ENCODE measurements at places on chromosomes 5 and 9.

DNA sequence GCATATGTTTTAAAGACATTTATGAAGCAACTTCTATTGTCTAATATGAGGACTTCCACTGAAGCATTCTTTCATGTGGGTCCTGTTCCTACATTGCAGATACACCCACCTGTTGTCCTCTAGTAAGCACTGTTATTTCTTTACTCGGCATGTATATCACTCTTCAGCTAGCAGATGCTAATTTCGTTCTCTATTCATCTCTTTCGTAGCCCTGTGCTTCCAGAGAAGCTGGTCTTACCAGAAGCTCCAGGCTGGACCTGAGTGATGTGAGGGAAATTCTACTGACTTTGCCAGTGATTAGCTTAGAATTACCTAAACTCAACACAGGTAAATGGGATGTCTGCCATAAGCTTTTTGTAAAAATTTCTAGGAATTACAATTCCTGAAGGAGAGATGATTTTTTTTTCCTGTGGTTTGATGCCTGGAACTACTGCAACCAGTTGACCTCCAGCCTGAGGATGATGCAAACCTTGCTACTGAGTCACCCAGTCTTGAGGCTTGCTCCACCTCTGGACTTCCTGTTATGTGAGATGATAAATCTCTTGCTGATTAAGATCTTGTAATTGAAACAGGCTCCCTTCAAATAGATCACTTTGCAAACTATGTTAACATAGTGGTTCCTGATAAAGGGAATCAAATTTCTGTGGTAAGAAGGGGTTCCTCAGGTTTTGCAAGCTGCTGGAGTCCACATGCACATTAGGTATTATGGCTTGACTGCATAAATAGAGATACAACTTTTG, 52.2 kb upstream of the SPINK5 start:
- no peak for DNase-seq

GRCh38 chr9:108854641-108855528, 901 bp downstream of the ACTL7B start:
- DNase-seq = no peak

GRCh38 chr9:88820055-88820454, 171.2 kb upstream of the S1PR3 start:
- DNase-seq = no peak

- DNase-seq = no peak
Observed at GRCh38 chr5:10320793-10321192, 13.1 kb upstream of the CMBL start.

- DNase-seq = no peak
Observed at GRCh38 chr5:175683231-175683630, 25.4 kb downstream of the HRH2 start.

DNA sequence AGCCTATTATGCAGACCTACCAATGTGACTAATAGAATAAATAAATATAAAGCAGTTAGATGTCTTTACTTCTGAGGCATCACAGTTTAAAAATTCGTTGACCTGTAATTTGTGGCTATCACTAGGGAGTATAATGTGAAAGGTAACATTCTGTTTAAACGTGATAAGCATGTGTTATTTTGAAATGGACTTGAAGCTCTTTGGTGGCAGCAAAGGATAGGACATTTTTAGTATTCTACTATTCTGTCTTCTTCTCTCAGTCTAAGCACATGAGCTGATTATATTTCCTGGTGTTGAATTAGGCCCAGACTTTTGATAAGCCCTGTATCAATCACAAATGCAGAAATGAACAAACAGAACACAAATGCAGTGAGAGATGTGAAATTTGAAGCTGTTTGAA, 974.0 kb upstream of the CDH10 start:
- DNase-seq = no peak

GRCh38 chr9:131562032-131562959, 17.0 kb downstream of the PRRT1B start:
- DNase-seq = no peak

- DNase-seq = no peak
Observed at GRCh38 chr9:112761912-112762655, 11.5 kb downstream of the SNX30 start.

DNA sequence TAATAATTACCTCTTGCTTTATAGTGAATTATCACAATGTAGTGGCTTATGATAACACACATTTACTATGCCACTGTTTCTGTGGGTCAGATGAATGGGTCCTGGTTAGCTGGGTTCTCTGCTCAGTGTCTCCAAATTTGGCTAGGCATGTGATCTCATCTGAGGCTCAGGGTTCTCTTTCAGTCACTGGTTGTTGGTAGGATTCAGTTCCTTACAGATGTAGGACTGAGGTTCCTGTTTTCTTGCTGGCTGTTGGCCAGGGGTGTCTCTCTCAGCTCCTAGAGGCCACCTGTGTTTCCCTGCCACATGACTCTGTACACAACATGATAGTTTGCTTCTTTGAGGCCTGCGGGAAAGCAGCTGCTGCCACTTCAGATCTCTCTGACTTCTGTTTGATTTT, 7.1 kb downstream of the NFX1 start:
- no peak for DNase-seq

DNA sequence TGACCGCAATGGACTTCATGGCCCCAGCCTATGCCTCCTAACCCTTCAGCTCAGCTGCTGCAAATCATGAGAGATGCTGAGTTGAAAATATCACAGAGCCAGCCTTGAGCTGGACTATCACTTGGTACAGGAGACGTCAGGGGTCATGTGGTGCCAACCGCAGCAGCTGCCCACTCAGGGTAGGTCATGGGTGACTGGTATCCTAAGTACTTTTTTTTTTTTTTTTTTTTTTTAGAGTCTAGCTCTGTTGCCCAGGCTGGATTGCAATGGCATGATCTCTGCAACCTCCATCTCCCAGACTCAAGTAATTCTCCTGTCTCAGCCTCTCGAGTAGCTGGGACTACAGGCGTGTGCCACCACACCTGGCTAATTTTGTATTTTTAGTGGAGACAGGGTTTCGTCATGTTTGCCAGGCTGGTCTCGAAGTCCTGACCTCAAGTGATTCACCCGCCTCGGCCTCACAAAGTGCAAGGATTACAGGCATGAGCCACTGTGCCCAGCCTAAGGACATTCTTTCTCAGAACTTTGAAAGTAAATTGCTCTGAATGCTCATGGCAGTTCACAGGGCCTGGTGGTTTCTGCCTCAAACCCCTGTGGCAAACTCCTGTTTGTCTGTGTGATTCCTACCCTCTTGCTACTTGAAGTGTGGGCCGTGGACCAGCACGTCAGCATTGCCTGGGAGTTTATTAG, 21.3 kb downstream of the WWC1 start:
- no peak for DNase-seq

- no peak for DNase-seq
Observed at GRCh38 chr5:73280386-73280785, 107.4 kb downstream of the TMEM174 start.

DNA sequence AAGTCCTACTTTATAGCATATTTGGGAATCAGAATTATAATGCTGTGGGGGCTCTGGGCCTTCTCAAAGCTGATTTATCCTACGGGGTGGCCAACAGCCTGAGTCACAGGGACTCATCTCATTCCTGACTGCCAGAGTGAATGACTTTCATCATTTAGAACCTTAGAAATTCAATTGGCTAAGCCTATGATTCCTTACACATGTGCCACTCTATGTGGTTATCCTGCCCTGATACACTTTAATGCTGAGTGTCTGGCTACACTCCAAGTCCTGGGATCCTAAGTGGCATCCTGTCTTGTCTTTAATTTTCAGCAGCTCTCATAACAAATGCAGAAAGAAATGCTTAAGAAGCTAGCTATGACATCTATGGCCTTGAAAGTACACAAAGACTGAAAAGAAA, 75.2 kb upstream of the FREM1 start:
- DNase-seq = no peak

- no peak for DNase-seq
Observed at GRCh38 chr5:138389332-138389731, 36.8 kb downstream of the KDM3B start.

DNA sequence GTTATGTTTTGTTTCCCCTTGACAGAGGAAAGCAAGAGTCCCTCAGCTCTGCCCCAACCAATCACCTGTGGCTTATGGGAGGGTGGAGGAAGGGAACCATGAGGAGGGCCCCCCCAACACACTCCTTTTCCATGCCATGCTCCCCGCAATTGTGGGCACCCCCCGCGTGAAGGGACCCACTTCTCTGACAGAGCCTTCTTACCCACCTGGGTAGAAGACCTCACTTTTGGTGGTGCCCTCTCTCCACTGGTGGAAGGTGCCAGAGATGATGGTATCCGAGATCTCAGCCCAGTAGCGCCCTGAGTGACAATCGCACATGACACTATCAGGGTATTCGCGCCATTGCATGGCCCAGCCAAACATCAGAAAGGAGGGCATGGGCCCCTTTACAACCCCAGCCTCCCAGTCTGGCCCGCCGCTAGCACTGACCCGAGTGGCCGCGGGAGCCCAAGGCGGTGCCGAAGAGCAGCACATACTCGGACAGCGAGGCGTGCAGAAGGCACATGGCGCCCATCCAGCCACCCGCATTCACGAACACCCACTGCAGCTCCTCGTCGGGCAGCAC, 714 bp downstream of the SIGMAR1 start:
- DNase-seq = no peak

DNA sequence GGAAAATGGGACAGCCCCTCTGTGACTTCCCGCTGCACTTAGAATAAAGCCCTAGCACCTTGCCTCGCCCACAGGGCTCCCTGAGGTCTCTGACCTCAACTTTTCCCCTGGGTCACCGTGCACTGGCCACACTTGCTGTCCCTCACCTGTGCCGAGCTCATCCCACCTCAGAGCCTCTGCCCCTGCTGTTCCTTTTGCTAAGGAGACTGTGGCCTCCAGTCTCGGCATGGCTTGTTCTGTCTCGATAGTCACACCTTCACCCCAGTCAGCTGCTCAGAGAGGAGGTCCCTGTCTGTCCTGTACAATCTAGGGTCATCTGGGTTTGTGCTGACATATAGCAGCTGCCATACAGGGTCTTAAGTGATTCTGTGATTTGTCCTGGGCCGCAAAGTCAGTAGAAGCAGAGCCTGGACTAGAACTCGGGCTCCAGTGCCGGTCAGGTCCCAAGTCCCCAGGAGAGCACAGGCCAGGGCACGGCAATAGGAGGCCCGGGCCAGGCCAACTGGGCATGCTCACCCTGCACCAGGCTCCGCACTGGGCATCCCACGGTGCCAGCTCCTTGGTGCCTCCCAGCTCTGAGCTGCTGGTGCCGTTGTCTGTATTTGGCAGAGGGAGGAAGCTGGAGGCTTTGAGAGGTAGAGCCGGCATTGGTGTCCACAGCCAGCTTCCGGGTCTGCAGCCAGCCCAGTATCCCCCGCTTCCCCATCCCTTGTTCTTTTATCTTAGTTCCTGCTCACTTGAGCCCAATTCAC, 35.2 kb downstream of the NCS1 start:
- DNase-seq = no peak

GRCh38 chr9:86408121-86408520, 53.9 kb upstream of the TUT7 start:
- DNase-seq = no peak

DNA sequence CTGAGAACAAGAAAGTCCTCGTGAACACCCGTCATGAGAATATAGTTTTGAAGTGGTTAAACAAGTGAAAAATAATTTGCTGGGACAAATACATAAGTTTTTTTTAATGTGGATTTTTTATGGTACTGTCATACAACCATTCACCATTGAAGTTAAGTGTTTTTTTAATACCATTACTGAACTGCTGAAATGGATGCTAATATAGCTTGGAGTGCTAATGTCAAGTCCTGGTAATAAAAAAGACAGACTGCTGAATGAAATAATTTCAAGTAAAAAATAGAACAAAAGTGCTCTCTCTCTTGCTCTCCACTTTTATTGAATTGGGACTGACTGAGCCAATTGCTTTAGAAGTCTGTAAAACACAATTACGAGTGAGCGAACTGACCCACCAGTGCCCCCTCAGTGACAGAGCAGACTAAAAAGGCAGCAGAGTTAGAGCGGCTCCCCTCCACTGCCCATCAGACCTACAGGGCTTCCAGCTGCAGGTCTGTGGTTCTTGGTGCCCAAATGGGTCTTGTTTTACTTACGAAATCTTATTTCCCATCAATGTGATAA, 442.5 kb downstream of the BNC2 start:
- DNase-seq = no peak

- DNase-seq = no peak
Observed at GRCh38 chr9:69421908-69422801, 97.1 kb downstream of the ENTREP1 start.

- no peak for DNase-seq
Observed at GRCh38 chr9:38708759-38709158, 11.2 kb downstream of the FAM240B start.

DNA sequence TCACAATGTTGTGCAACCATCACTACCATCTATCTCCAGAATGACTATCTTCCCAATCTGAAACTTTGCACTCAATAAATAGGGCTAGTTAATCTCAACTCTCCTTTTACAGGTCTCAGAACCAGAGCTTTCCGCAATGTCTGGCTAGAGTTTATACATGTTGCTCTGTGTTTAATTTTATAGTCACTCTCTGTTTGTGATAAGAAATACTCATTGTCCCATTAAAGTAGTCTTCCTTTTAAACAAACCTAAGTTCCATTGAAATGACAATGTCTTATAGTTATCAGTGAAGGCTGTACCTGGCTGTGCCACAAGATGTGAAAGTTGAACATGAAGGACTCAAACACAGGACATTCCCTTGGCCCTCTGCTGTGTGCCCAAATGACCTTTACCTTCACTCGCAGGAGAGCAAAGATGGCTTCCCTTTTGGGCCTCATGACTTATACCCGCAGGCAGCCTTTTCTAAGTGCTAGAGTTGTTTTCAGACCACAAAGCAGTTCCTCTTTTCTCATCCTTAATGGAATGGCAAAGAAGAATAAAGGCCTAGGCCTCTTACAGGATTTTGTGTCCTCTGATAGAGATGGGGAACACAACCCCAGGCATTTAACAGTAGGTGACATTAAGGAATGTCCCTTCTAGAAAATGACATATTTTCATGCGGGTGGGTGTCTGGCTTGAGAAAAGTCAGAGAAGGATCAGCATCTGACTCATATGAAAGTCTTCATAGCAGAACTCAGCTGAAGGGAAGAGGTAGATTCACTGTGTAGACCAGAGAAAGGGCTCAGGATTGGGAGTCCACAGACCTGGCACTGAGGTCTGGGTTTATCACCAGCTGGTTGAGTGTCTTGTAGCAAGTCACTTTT, 69.6 kb upstream of the ATP10B start:
- DNase-seq = no peak

GRCh38 chr5:41793141-41793770, 77.0 kb downstream of the OXCT1 start:
- no peak for DNase-seq

DNA sequence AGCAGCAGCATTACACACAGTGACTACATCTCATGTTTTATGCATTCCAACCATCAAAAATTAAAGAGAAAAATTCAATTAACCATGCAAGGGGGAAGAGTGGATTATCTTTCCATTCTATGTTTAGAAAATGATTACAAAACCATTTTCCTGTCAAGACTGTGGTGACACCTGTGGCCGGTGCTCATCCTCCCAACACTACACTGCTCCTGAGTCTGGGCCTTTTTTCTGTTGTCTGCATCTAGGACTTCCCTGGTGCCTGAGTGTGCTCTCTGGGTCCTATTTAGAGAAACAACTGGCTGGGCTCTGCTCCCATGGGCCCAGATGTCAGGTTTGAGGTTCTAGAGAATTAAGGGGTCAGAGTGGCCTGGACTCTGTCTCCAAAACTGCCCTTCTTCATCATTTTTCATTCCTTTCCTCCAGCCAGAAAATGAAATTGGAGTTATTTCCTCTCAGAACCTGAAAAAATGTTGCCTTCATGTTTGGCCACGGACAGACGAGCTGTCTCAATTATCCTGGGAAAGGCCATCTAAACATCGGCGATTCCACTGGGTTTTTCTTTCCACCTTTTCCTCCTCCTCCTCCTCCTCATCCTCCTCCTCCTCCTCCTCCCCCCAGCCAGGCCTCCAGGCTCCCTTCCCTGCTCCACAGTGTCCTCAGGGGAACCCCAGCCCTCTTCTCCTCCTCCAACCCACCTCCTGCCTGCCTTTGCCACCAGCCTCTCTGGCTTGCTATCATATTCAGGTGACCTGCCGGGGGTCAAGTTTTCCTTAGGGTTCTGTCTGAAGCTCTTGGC, 11.4 kb upstream of the ARSI start:
- DNase-seq = no peak

Measured in stimulated activated CD8-positive, alpha-beta memory T cell treated with anti-CD3 and anti-CD28 coated beads, Interleukin-15, amount 100 ng/mL, for 48 hours (primary cell).